ENCODE measurements at places on chromosomes 4 and X.

GRCh38 chr4:40940317-40940741, 190.6 kb downstream of the NSUN7 start:
- no peak for DNase-seq

- no peak for DNase-seq
These were observed 43.1 kb upstream of the GPR78 start for GRCh38 chr4:8537041-8537461.

DNA sequence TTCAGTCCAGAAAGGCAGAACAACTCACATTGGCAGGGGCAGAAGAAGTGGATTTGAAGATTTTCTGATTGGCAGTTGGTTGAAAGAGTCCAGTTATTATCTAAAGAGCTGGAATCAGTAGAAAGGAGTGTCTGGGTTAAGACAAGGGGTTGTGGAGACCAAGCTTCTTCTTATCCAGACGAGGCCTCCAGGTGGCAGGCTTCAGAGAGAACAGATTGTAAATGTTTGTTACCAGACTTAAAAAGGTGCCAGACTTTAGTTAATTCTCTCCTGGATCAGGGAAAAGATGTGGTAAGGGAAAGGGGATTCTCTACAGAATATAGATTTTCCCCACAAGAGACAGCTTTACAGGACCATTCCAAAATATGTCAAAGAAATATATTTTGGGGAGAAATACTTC, 36.7 kb upstream of the TLR3 start:
- DNase-seq = no peak

DNA sequence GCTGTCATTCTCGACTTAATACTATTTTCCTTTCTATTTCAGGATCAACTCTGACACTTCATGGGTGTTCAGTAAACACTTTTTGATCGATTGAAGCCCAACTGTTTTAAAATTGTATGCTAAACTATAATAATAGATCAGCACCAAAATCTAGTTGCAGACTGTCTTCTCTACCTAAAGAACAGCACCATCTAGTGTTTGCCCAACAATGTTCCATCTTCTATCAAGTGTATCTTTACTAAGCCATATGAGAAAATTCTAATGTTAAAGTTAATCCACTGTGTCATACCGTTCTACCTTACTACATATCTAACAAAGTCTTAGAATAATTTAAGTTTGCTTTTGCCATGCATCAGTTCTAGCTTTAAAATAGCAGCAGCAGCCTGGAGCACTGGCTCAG, 113.0 kb upstream of the PRDX4 start:
- DNase-seq = no peak

DNA sequence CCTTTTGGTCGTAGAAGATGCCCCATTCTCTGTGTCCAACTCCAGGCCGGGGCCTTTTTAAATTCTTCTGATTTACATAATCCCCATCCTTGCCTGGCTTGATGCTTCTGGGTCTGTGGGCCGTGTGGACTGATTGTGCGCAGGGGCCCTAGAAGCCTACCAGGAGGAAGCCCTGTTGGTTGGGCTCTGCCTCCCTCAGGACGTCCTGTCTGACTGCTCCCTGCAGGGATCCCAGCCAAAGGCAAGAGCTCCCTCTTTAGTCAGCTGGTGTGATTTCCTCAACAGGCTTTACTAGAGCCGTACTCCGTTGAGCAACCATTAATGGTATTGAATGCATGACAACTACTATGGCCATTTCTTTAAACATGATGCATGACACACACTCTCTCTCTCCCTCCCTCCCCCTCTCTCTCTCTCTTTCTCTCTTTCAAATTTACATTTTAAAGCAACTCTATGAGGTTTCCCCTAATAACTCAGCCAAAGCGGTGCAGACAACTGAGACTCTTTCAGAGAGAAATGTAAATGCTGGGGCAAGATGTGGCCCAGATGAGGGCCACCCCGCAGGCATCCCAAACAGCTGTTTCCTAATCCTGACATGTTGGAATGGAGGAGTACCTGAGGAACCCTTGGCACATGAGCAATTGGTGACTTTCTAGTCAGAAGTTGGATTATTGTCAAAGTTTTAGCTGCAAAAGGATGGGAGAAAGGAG, 117.3 kb downstream of the DRD5 start:
- DNase-seq = no peak

- no peak for DNase-seq
These were observed 18.6 kb downstream of the ARSJ start for GRCh38 chr4:113960684-113961321.

DNA sequence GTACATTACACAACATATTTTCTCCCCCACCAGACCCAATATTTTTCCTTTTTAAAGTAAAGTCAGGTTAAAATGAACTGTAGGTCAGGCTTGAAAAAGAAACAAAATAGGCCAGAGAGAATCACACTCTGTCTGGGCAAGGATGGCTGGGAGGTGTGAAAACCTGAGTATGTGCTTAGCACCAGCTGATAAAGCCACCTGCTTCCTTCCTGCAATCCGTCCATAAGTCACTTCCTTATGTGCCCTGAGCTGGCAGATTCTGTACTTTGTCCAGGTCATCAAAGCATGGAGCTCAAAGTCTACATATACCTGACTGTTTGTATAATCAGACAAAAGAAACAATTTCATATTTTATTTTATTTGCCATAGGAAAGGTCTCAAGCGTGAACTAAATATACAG, 37.7 kb downstream of the ANTXR2 start:
- DNase-seq = no peak

DNA sequence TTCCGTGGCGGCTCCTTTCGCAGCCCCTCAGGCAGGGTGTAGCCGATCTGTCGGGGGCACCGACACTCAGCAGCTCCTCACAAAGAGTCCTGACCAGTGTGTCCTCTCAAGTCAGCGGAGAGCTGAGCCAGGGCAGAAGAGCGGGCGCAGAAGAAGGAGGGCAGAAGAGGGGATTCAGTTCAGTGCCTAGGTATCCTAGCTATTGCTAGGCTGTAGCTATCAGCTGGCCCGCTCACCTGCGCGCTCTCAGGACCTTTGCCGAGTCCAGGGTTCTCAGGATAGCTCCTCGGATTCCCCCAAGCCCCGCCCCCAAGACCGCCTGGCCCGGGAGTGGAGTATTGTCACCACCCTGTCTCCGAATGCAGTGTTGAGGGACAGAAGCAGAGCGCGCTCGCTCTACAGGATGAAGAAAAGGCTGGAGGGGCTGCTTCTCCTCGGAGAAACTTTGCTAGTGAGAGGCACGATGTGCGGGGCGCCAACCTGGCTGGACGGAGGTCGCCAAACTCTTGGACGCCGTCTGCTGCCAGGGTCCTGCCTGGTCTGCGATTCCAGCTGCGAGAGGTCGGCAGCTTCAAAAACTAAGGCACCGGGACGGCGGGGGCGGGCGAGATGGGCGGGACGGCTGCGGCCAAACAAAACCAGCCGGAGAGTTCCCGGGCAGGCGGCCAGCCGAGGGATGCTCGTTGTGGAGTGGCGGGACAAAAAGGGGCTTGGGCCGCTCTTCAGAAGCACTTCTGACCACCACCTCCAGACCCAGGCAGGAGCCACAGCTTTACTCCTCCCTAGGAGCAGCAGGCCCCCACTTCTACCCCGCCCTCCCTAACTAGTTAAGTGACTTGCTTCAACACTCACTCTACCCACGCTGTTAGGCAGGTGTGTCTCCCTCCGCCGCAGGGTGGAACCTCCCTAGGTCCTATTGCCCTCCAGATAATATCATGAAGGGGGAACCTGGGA, at the start of gene XKRX:
XKRX (minus strand) TSS at position 258 of the 954 bp plus-strand sequence. CDS start 613 bp downstream, outside the sequence.
- DNase-seq = no peak

DNA sequence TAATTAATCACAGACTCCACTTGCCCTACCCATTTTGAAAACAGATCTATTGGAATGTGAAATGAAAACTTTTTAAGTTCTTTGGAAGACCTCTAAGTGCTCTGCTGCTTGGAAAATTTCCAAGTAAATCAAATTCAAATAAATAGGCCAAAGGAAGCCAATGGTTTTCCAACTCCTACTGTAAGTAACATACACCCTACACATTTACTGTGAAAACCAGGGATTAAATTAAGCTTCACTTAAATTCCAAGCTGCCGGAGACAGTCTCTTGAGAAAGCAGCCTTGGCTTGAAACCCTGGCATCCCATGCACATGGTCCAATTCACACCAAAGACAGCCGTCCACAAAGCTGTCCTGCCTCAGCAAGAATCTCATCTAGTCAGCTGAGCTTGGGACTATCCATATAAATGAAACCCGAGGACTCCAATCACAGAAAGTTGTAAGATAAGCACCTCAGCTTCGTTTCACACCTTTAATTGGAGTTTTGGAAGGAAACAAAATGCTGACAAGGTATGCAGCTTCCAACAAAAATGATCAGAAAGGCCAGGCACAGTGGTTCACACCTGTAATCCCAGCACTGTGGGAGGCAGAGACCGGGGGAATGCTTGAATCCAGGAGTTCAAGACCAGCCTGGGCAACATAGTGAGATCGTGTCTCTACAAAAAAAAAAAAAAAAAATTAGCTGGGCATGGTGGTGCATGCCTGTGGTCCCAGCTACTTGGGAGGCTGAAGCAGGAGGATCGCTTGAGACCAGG, 88.6 kb downstream of the APBB2 start:
- no peak for DNase-seq

DNA sequence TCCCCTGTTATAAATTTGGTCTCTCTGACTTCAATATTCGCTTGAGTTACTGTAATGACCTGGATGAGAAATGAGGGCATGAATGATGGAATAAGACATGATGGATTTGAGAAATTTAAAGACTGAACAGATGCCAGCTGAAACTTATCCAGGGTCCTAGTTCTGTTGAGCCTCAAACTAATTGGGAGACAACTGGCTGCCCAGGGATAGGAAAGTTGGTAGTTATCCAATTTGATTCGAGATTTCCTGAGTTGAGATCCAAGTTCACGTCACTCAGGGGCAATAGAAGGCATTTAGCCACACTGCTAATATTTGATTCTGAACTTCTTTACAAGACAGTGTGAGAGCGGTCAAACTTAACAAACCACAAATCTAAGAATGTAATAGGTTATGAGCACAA, 159.0 kb upstream of the CXCL13 start:
- DNase-seq = no peak

DNA sequence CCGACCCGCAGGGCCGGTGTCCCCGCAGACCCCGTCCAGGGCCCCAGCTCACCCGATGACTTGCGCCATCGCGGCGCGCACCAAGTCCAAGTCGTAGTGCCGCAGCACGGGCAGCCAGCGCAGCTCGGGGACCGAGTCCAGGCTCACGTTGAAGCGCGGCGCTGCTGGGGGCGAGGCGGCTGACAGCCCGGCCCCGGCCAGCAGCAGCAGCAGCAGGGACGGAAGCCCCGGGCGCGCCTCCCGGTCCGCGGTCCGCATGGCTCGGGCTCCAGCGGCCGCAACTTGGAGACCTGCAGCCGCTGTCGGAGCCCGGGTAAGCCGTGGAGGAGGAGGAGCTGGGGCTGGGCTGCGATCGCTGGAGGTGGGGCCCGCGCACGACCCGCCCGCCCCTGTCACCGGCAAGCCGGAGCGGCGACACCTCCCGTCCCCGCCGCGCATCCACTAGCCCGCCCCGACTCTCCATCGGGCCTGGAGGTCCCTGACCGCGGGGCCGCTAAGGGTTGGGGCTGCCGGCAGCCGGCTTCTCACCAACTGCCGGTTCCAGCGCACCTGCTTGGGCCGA, at the start of gene NAAA:
NAAA (minus strand) TSS at position 322 of the 562 bp plus-strand sequence; CDS start at position 258, 64 bp downstream.
- DNase-seq = peak; percentile 12

- no peak for DNase-seq
These were observed 133.7 kb upstream of the IL1RAPL2 start for GRCh38 chrX:104432321-104432720.

- DNase-seq = no peak
These were observed 67.6 kb downstream of the PJA1 start for GRCh38 chrX:69097451-69098236.

DNA sequence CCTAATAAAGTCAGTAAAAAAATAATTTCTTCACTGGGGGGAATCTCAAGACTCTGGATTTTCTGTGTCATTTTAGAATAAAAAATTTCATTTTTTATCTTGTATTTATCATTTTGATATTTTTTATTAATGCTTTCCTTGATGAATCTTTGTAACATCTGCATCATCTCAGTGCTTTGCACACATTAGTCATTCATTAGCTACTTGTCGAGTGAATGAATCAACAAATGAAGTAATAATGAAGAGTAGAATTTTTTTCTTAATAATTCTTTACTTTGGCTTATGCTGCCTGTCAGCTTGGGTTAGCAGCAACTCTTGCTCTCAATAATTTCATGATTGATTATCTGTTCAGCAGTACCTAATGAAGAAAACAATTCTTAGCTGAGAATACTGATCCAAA, 530.8 kb downstream of the GRXCR1 start:
- no peak for DNase-seq

DNA sequence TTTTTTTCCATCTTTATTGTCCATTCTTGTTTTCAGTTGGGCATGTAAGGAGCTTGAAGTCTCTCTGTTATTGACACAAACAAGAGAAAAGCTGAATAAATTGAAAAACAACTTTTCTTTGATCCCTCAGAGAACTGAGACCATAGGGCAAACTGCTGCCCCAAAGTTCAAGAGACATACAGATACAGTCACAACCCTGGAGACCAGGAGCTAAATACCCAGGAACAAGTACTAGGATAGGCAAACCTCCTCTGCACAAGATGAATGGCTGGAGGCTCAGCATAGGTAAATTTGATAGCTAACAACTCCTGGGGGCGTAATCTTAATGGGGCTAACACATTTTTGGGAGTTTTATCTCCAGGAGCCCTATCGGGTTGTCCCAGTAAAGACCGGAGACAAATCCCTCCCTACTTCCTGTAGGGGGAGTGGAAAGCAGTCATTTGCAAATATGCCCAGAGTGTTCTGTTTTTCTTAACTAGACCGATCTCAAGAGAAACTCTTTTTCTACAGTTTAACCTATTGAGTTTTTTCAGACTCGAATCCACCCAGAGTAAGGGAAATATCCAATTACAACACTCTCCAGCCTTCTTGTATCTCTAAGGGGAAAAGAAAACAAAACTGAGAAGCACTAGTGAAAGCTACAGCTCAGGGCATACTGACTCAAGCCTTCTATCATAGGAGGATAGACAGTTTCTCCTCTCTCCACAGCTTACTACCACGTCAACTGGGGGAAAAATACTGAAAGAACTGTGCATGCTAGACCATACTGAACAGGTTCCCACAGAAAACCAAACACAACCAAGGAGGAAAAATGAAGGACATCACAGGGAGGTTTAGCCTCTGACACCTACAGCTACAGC, 23.1 kb downstream of the MAGEA8 start:
- DNase-seq = no peak

GRCh38 chr4:84855774-84856173, 110.7 kb downstream of the WDFY3 start:
- no peak for DNase-seq

DNA sequence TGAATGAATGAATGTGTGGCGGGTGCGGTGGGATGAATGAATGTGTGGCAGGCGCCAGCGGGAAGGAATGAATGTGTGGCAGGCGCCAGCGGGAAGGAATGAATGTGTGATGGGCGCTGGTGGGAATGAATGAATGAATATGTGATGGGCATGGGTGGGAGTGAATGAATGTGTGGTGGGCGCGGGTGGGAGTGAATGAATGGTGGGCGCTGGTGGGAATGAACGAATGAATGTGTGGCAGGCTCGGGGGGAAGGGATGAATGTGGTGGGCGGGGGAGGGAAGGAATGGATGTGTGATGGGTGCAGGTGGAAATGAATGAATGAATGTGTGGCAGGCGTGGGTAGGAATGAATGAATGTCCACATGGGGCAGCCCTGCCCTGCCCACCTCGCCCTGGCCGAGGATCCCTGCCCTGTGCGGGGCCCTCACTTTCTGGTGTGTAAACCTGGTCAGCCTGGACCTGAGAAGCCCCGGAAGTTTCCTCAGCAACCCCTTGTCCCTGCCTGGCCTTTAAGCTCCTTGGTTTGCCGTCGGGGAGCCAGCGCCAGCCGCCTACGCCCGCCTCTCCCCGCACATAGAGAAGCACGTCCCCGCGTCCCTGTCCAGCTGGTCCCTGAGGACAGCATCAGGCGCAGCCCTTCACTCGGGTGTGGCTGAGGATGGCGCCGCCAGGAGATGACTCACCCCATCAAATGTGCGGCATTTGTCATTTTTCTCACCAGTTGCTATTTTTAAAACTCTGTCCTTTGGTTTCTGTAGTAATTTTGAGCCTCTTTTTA, 112.8 kb upstream of the LRPAP1 start:
- peak; percentile 17 for DNase-seq
